ENCODE measurements at places on chromosomes 1 and 21.

DNA sequence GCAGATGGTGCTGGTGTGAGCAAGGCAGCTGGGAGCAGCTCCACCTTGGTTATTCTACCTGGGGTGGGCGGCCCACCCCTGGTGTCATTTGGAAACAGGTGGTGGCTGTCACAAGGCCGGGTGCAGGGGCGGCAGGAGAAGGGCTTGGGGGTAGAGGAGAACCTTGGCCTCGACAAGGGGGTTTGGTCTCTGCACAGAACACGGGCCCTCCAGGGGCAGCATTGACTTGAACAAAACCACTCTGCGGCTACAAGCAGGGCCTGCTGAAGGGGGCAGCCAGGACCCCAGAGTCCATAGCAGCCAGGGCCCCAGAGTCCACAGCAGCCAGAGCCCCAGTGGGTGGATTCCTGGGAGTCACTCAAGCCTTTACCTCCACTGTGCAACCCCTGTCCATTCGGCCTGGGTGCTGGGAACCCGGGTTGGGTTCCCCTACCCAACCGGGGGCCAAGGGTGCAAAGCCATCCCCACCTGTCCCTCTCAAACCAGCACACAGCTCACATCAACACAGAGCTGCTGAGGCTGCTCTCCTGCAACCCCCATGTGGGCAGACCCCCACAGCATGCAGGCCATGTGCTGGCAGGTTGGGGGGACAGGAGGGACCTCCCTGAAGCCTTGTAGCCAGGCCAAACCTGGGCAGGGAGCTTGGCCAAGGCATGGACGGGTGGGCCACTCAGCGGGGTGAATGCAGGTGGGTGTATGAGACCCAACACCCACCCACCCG is 7.7 kb downstream of the TRIM11 start:
- no peak for DNase-seq

DNA sequence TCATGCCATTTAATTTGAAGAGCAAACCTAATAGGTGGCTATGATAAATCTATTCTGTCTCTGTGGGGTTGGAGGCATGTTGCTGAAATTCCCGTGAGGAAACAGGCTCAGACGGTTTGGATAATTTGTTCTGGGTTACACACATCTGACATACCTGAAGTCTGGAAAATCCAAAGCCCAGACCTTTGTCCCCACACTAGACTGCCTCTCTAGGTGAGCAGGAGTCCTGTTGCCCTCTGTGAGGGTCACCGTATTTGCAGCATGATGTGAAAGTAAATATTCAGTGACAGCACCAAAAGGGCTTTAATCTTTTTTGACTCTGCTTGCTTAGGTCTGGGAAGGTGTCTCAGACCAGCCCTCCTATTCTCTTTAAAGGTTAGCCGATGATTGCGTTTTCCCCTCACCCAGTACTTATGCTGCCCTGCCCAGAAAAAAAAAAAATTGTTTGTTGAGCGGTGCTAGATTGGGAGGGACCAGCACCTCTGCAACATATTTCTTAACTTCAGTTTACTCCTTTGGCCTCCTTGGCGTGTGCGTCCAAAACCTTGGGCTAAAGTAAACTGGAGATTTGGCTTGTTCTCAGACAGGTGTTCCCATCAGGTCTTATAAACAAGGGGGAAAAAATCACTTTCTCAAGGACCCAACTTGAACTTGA is 67.0 kb downstream of the CACHD1 start:
- no peak for DNase-seq

DNA sequence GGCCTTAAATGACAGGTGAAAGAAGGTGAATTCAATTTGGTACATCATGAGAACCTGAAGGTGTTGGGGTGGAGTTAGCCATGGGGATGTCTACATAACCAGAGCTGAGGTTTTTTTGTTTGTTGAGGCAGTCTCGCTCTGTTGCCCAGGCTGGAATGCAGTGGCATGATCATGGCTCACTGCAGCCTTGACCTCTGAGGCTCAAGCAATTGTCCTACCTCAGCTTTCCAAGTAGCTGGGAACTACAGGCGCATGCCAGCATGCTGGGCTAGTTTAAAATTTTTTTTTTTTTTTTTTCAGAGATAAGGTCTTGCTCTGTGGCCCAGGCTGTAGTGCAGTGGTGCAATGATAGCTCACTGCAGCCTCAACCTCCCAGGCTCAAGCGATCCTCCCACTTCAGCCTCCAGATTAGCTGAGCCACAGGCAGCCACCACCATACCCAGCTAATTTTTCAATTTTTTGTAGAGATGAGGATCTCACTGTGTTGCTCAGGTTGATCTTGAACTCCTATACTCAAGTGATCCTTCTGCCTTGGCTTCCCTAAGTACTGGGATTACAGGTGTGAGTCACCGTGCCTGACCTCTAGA is 1.9 kb upstream of the MPZ start:
- no peak for DNase-seq

DNA sequence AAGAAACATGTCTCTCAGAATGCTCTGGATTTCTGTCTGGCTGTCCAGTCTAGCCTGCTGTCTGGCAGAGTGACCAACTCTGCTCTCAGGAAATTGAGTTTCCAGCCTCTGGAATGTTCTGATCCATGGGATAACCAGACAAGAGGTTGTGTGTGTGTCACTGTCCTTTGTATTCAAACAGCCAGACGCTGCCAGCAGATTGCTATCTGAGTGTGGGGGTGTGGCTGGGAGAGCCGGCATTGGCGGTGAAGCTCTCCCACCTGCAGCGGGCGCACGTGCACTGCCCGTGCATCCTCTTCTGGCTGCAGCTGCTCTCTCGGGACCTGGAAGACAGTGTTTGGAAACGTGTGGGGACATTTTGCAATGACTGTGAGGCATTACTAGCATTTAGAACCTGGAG is 26.1 kb downstream of the PKP1 start:
- peak; percentile 58 for DNase-seq

DNA sequence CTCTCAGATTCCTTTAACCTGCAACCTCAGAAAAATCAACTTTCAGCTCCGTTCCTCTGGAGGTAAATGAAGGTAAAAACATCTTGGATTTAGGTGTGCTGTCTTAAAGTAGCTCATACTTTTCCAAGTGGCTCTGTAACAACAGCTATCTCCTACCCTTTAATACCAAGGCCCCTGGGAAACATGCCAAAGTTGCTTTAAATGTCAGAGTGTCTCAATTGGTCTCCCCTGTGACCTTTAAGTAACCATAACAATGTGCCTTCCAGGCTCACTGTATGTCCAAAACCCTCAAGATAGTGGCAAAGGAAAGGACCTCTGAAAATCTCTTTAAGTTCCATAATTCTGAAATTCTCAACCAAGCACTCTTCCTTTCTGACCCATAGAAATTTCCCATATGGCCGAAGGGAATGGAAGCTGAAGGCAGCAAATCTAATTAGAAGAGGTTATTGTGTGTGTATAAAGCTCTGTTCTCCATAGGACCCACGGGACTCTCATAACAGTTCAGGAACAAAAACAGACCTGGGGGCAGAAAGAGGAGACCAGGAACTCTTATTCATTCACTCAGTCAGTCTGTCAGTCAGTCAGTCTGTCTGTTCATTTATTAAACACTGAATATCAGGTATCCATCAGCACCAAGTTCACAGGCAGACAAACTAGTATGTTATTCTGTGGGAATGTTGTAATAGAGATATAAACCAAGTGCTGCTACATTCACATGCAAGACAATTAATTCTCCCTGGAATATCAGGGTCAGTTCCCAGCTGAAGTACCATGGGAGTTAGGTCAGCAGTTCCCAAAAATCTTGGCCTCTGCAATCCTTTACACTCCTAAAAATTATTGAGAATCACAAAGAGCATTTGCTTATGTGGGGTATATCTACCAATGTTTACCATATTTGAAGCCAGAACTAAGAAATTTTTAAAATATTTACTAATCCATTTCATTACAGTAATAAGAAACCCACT is 19.1 kb downstream of the ASTN1 start:
- DNase-seq, result peak; percentile 3
